NCI-H1092 (cell line): ENCODE measurements at places on chromosomes 7 and 10.

DNA sequence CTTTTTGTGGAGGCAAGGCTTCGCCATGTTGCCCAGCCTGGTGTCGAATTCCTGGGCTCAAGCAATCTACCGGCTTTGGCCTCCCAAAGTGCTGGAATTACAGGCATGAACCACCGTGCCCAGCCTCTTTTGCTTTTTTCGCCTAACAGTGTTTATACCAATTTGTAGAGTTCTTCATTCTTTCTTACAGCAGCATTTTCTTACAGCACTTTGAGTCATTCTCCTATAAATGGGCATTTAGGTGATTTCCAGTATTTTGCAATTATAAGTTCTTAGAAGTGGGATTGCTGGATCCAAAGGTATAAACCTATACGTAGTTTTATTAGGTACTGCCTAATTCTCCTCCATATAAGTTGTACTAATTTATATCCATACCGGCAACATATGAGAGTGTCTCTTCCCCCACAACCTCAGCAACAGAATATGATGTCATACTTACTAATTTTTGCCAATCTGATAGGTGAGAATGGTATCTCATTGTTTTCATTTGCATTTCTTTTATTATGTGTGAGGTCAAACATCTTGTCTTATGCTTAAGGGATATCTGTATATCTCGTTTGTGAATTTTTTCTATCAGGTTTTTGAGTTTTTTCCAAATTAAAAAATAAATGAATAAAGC lies 39.1 kb downstream of the SUFU start:
- DNase-seq: no peak

- no peak for DNase-seq
Observed at GRCh38 chr7:39510864-39511354, 55.3 kb upstream of the YAE1 start.

- DNase-seq: no peak
Observed at GRCh38 chr7:99120501-99120900, 23.4 kb downstream of the SMURF1 start.

DNA sequence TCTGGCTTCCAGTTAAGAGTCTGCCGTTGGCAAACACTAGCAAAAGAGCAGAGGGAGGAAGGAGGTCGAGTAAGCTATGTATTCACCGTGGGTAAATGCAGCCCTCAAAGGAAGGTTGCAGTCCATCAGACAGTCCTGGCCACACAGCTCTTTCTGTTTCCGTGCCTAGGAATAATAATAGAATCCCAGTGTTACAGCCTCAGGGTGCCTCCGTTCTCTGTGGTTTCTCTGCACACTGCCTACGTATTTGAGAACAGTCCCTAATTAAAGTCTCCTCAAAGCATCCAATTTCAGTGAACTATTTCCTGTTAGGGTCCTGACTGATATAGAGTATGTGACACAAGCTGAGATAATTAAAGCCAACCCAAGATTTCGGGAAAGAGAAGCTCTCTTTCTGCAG lies 176.7 kb downstream of the GPAM start:
- DNase-seq: no peak

DNA sequence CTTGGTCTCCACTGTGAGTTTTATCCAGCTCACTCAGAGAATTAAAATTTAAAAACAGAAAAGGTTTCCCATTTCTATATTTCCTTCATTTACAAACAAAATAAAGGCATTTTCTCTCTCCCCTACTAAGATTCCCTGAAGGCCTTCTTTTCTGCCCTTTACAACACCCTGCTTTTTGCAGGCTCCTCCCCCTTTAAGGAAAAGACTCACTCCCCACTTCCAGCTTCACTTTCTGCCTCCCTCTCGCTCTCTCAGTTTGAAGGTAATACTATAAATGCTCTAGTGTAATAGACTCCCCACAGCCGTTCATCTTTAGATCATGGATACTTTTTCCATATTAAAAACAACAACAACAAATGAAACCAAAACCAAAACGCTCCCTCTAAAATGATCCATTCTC lies 53.3 kb downstream of the CDHR3 start:
- DNase-seq: no peak

- no peak for DNase-seq
Observed at GRCh38 chr10:22598478-22598877, 115.9 kb downstream of the PIP4K2A start.

DNA sequence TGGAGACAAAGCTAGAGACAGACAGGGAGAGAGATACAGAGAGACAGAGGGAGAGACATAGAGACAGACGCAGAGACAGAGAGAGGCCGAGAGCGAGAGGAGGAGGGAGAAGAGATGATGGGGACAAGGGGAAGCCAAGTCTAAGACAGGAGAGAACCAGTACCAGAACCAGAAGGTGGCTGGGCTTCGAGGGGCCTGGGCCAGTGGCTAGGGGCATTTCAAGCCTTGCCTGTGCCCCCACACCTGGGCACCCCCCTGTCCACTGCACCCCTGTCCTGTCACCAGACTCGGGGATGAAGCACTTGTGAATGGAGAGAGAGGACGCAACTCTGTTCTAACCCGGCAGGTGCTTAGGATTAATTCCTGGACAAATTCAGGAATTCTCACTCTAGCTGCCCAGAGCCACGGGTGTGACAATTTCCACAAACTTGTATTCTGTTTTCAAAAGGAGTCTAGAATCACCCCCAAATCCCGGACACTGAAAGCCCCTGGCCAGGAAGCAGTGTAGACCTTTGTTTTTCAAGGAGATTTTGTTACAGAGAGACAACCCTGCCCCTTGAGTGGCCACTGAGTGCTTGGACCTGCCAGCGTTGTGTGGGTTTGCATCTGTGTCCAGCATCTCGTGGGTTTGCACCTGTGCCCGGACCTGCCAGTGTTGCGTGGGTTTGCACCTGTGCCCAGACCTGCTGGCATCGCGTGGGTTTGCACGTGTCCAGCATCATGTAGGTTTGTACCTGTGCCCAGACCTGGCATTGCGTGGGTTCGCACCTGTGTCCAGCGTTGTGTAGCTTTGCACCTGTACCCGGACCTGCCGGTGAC lies 157.3 kb downstream of the WDR37 start:
- no peak for DNase-seq

- DNase-seq: no peak
Observed at GRCh38 chr7:135074096-135074495, 73.8 kb upstream of the TMEM140 start.

DNA sequence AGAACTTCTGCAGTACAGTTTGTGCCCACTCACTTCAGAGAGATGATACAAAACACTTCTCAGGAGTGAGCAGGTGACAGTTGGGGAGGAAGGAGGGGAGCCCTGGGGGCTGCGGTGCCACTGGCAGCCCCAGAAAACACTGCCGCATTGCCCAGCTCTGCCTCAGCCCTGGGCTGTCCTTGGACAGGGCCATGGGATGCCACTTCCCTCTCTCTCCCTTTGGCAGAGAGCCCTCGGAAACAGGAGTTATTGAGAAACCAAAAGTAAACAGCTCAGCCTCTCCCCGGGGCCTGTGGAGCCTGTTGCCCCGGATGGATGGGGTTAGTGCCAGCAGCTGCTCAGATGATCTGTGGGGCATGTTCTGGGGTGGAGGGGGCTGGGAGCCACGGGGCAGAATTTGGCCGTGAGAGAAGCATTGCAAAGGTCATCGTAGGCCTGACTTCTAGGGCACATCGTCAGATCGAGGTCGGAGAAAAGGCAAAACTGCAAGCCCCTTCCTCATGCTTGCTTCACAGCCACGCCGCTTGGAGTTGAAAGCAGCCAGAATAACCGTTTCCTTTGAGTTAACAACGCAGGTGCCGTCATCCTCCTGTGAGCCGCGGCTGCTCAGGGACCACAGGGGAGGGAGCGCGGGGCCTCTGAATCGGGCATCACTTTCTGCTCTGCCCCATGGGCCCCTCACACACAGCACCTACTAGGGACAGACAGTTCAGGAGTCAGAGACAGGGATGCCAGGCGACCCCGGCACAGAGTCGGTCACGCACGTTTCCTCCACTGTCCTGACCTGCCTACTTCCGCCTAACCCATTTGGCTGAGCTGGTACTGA lies 256.4 kb downstream of the CAMK1D start:
- DNase-seq: peak; percentile 90

GRCh38 chr7:128407233-128407589 lies 2.6 kb downstream of the IMPDH1 start:
- DNase-seq: no peak

- DNase-seq: peak; percentile 48
Observed at GRCh38 chr10:78451592-78451991, 417.9 kb downstream of the RPS24 start.

- DNase-seq: no peak
Observed at GRCh38 chr10:56782503-56782902, 421.4 kb upstream of the ZWINT start.

DNA sequence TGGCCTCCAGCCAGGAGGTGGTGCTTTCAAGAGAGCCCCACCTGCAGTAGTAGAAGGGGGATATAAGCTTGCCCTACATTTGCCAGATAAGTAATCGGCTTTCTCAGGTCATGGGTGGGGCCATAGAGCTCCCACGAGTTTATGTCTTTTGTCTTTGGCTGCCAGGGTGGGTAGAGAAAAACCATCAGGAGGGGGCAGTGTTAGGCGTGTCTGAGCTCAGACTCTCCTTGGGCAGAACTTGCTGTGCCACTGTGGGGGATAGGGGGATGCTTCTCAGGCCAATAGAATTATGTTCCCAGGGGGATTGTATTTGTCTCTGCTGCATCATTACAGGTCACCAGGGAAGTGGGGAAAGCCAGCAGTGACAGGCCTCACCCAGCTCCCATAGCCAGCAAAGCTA lies 12.3 kb upstream of the MRPS33 start:
- DNase-seq: no peak

- no peak for DNase-seq
Observed at GRCh38 chr10:109992485-109992884, 15.3 kb upstream of the ADD3 start.

DNA sequence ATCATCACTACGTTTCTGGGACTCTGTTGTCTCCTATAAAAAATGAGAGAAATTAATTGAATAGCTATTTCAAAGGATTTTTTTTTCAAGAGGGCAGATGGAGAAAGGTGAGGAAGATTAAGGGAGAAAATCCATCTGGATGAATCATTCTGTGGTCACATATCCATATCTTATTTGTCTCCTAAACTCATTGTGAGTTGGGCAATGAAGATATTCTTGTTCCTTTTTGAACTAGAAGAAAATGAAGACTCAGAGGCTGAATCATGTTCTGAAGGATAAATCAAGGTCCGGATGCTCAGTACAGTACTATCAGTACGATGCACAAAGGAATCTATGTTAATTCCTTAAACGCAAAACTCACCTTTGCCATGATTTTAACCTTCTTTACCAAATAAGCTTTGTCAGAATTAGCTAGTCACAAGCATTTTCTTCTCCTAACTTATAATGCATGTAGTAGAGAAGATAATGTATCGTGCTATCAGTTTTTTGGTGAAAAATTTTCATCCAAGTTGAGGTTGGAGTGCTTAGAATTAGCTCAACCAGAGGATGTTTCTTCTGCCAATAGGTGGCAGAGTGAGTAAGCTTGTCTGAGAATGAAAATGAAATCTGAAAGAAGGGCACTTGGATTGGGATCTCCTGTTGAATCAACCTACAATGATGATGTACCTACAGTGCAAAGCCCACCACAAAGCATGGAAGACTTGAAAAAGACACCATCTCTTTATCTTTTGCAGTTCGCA lies 446.9 kb downstream of the KIF20B start:
- DNase-seq: peak; percentile 5

DNA sequence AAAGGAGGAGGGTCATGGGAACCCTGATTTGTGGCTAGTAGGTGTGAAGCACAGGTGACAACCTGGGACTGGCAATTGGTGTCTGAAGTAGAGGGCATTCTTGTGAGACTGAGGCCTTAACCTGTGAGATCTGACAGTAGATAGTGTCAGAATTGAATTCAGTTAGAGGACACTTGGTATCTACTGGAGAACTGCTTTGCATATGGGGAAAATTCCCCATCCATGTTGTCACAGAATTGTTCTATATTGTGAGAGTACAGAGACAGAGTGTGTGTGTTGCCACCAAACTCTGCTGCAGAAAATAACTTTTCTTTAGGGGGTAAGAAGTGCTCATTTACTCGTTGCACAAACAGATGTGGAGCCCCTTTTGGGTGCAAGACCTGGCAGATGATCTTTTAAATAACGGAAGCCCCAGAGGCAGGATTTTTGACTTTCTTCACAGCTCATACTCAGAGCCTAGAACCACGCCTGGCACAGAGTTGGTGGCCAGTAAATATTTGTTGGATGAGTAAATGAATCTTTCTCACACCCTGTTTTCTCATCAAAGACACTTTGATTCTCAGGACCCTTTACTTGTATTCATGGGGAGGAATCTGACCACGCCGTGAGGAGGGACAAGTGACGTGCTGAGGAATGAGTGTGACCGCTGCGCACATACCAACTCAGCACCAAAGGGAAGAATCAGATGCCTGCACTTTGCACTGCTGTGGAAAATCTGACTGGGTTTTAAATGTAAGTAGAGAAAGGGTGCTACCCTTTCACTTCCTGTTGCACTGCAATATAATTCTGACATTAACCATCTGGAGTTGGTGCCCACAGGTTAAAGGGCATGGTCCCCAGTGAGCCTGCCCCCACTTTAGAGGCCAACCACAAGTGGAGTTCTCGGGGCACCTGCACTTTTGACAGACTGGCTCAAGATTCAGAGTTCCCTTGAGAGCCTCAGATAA lies 39.2 kb upstream of the SDHAF3 start:
- no peak for DNase-seq

GRCh38 chr10:103192089-103192450 lies 1.0 kb downstream of the NT5C2 start:
- no peak for DNase-seq

DNA sequence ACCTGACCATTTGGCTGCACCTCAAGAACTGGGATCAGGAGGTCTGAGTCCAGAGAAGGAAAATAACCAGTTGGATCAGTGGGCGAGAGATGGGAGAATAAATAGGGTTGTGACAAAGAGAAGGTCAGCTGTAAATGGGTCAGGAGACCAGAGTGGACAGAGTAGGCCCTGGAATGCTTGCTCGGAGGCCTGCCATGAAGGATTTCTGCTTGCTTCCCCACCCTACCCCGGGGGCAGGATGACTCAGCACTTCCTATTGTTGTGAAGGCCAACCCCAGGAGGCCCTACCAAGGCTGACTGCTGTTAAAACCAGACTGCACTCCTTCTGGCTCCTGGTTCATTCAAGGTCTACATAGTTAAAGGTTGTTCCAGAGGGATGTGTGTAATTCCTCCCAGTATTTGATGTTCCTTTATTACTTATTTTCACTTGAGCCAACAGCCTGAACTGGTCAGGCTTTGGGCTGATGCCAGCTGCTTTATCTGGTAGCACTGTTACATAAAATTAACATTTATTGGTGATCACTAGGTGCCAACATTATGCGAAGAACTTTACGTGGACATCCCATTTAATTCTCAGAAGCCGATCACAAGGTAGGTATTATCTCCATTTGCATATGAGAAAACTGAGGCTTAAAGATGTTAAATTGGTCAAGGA lies 27.3 kb upstream of the IFRD1 start:
- no peak for DNase-seq

DNA sequence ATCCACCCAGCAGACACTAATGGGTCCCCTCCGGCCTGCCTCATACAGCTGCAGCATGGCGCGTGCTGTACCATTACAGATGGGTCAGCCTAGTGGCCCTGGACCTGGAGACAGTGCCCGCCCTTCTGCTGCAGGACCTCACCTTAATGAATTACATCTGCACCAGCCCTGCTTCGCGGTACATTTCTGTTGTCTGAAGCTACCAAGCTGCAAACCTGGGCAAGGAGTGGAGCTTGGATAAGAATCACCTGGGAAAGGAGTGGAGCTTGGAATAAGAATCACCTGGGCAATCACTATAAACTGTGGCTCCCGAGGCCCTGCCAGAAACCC lies 33.0 kb upstream of the EN2 start:
- no peak for DNase-seq
